Endothelial cell (in vitro differentiated cells): ENCODE measurements at places on chromosomes 7 and 10.

- H3K27ac ChIP-seq, result no peak overlapping the region
- peak; percentile 18 for DNase-seq
- H3K36me3 ChIP-seq, result no peaks in the 10 kb centered on the region
- H3K4me3 ChIP-seq, result no peak overlapping the region
- H3K4me1 ChIP-seq, result peaks cover 2% of the 10 kb centered on the region
Observed at GRCh38 chr7:77940647-77941046, 142.1 kb downstream of the PHTF2 start.

GRCh38 chr7:109963741-109964140 is 1127.2 kb upstream of the LRRN3 start:
- H3K36me3 ChIP-seq, result no peaks in the 10 kb centered on the region
- H3K4me3 ChIP-seq, result no peak overlapping the region
- no peaks in the 10 kb centered on the region for H3K4me1 ChIP-seq
- no peak for DNase-seq
- no peak overlapping the region for H3K27ac ChIP-seq

DNA sequence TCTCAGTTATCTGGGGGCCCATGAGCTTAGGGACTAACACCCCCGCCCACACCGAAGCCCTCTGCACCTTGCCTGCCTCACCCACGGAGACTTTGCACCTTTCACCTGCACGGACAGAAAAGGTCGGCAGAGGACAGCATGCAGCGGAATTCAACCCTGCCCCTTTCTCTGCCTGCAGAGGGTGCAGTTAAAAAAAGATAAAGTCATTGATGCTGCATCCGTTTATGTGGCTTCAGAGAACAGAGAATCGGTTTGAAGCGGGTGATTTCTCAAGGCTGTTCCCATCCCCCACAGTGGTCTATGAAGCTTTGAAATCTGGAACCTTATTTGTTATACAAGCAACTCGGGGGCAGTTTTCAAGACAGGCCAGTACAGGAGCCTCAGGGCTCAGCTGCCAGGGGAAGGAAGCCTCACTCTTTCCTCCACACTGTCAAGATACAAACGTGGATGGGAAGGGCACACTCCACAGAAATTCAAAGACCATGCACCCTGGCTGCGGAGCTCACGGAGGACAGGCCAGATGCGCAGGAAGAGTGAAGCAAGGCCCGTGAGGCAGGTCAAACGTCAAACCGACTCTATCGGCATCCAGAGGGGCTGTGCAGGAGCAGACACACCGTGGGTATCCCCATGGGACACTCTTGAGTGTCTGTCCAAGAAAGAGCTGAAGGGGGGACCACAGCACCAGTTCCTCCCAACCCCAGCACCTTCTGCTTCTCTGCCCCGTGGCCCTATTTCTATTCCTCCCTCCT is 66.3 kb downstream of the INSIG1 start:
- peaks cover 17% of the 10 kb centered on the region for H3K4me1 ChIP-seq
- H3K4me3 ChIP-seq, result no peak overlapping the region
- no peak overlapping the region for H3K27ac ChIP-seq

- H3K27me3 ChIP-seq, result no peaks in the 10 kb centered on the region
- H3K27ac ChIP-seq, result no peak overlapping the region
- no peaks in the 10 kb centered on the region for H3K36me3 ChIP-seq
- no peak overlapping the region for H3K4me3 ChIP-seq
Observed at GRCh38 chr7:24728503-24729364, 28.5 kb downstream of the GSDME start.

DNA sequence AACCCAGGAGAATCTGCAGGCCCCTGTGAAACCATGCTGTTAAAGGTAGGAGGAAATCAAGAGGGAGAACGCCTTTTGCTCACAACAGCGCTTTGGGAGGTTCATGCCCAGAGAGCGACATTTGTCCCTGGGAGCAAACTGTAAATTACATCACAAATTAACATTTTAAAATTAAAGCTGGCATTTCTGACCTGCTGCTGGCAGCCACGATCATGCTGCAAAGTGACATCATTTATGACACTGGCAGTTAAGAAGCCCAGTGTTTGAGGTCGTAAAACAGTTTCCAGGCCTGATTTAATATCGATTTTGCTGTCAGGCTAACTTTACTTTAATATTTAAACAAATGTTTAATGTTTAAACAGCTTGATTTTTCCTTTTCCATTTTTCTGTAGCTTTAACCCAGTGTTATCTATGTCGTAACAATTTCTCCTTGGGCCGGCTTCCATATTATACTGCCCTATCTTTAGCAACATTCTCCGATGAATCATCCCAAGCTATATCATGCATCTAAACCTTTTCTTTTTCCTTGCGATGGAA is 86.5 kb upstream of the NPVF start:
- H3K4me1 ChIP-seq, result peaks cover 12% of the 10 kb centered on the region
- no peak overlapping the region for H3K27ac ChIP-seq
- no peak overlapping the region for H3K4me3 ChIP-seq
- no peaks in the 10 kb centered on the region for H3K36me3 ChIP-seq

- H3K27ac ChIP-seq, result no peak overlapping the region
- H3K4me1 ChIP-seq, result no peaks in the 10 kb centered on the region
- no peak overlapping the region for H3K4me3 ChIP-seq
- no peak for DNase-seq
- H3K36me3 ChIP-seq, result no peaks in the 10 kb centered on the region
Observed at GRCh38 chr10:52479567-52479966, 165.5 kb downstream of the DKK1 start.

DNA sequence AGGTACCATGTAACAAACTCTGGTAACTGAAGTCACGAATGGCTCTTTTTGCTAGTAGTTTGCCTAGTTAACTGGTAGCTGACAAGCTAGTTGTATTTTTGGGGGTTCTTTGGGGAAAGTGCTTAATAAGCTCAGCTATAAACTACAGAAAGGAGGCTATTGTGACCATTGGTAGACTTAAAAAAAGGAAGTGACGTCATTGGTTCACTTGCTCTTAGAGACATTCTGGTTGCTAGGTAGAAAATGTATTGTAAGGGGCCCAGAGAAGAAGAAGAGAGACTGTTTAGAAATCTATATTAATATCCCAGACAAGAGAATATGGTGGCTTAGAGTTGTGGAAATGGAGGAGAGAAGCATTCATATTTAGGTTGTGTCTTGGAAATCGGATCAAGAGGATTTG is 103.0 kb downstream of the NXPH1 start:
- H3K27ac ChIP-seq, result no peak overlapping the region
- H3K36me3 ChIP-seq, result no peaks in the 10 kb centered on the region
- no peaks in the 10 kb centered on the region for H3K4me1 ChIP-seq
- no peak overlapping the region for H3K4me3 ChIP-seq

GRCh38 chr7:74655324-74655723 is 2.2 kb upstream of the GTF2I start:
- DNase-seq, result no peak
- H3K27ac ChIP-seq, result peak overlapping the region; percentile 57
- peak overlapping the region; percentile 90 for H3K4me3 ChIP-seq
- peaks cover 33% of the 10 kb centered on the region for H3K4me1 ChIP-seq
- peaks cover 21% of the 10 kb centered on the region for H3K36me3 ChIP-seq

- no peak for DNase-seq
- no peaks in the 10 kb centered on the region for H3K4me1 ChIP-seq
- H3K27me3 ChIP-seq, result no peaks in the 10 kb centered on the region
Observed at GRCh38 chr10:60473557-60473956, 83.9 kb upstream of the ANK3 start.

DNA sequence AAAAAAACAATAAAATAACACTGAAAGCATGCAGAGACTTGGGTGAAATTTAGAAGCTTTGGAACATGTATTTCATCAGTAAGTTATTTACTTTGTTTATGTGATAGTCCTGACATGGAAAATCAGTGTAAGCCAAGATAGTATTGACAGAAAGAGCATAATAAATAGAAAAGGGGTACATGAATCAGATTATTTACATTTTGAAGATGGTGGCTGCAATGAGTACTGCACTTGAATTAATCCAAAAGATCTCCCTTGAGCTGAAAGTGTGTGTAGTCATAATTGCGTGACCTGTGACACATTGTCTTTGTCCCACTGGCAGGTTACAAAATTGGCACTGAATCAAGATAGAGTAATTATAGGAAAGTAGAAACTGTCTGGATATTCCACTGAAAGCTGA is 562.9 kb downstream of the GFRA1 start:
- no peak overlapping the region for H3K4me3 ChIP-seq
- H3K4me1 ChIP-seq, result no peaks in the 10 kb centered on the region
- H3K36me3 ChIP-seq, result no peaks in the 10 kb centered on the region
- no peak overlapping the region for H3K27ac ChIP-seq
- DNase-seq, result no peak

DNA sequence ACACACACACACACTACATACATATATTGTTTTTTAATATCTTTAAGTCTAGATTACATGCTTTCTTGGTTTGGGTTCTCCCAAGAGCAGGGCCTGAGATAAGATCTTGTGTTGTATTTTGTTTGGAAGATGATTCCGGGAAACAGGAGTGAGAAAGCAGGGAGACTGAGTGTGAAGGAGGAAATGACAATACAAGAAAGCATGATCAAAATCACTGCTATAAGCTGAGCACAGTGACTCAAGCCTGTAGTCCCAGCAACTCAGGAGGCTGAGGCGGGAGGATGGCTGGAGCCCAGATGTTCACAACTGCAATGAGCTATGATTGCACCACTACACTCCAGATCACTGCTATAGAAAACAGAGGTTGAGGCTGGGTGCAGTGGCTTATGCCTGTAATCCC is 267.6 kb downstream of the SKIDA1 start:
- no peak overlapping the region for H3K27ac ChIP-seq
- no peaks in the 10 kb centered on the region for H3K4me1 ChIP-seq
- DNase-seq, result no peak
- H3K27me3 ChIP-seq, result no peaks in the 10 kb centered on the region
- no peak overlapping the region for H3K4me3 ChIP-seq

- H3K4me1 ChIP-seq, result no peaks in the 10 kb centered on the region
- H3K36me3 ChIP-seq, result peaks cover 44% of the 10 kb centered on the region
- DNase-seq, result no peak
- no peaks in the 10 kb centered on the region for H3K27me3 ChIP-seq
Observed at GRCh38 chr7:5332579-5332978, 49.8 kb downstream of the SLC29A4 start.

- H3K27ac ChIP-seq, result no peak overlapping the region
- no peak for DNase-seq
- H3K4me1 ChIP-seq, result no peaks in the 10 kb centered on the region
- H3K4me3 ChIP-seq, result no peak overlapping the region
- H3K27me3 ChIP-seq, result no peaks in the 10 kb centered on the region
Observed at GRCh38 chr10:33391611-33392465, 57.4 kb upstream of the NRP1 start.

GRCh38 chr10:31368724-31369123 is 49.7 kb downstream of the ZEB1 start:
- DNase-seq, result no peak
- H3K36me3 ChIP-seq, result peaks cover 2% of the 10 kb centered on the region
- no peaks in the 10 kb centered on the region for H3K27me3 ChIP-seq
- H3K4me3 ChIP-seq, result no peak overlapping the region

- H3K36me3 ChIP-seq, result no peaks in the 10 kb centered on the region
- DNase-seq, result no peak
- H3K4me1 ChIP-seq, result no peaks in the 10 kb centered on the region
- H3K27ac ChIP-seq, result no peak overlapping the region
- no peaks in the 10 kb centered on the region for H3K27me3 ChIP-seq
- no peak overlapping the region for H3K4me3 ChIP-seq
Observed at GRCh38 chr10:62554632-62555199, 180.5 kb downstream of the ZNF365 start.
